ENCODE measurements at places on chromosomes 2 and 18.
A peak's percentile ranks its signal among the peaks of the same experiment; 100 is the strongest.

DNA sequence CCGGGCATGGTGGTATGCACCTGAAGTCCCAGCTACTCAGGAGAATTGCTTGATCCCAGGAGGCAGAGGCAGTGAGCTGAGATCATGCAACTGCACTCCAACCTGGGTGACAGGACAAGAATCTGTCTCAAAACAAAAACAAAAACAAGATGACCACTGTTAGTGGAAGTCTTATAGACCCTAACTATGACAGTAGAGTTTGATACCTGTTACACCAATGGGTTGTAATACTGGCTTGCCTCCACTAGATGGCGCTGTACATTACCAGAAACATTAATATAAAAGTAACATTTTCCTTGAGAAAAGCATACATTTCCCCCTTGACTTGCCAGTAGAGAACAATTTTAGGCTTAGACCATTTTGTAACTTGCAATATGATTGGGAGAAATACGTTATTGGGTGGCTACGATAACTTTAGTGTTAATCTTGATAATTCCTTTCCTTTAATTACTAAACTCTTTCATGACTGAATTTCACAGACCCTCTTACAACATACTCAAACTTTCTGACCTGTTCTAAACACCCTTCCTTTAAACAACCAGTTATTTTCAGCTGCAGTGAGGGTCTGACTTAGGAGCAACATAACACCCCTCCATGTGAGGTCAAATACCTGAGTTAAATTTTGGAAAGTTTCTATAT lies 19.5 kb downstream of the SLC25A52 start:
- DNase-seq, result peak; percentile 13

- no peak for DNase-seq
Observed at GRCh38 chr2:31125918-31126695, 12.1 kb downstream of the GALNT14 start.

- DNase-seq, result no peak
Observed at GRCh38 chr2:239405071-239405470, 4.3 kb upstream of the HDAC4 start.

DNA sequence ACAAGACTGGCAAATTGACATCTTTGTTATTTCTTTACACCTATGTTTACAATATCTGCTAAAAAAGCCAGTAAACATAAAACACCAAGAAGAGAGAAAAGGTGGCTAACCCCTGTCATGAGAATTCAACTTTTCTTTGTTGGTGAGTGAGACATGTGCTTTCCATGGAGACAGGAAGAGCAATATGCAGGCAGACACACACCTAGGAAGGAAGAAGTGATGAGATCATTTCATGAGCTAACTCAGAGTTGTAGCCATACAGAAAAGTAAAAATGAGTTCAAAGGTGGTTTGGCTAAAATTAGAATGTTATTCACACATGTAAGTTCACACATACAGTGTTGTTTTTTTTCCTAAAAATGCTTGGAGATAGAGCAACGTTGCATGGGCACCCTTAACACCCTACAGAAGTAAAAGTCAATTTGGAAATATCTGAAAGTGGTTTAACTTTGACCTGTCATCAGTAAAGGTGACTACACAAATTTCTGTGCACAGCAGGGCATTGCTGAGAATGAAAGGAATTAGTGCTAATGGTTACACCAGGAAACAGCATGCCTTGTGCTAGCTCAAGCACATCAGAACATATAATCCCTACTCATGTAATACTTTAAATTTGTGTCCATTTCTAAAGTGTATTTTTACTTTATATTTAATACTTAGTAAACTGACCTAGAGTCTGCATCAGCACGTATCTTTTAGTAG lies 557.6 kb downstream of the CBLN2 start:
- DNase-seq, result no peak

- no peak for DNase-seq
Observed at GRCh38 chr2:197035002-197035401, 108.5 kb upstream of the PGAP1 start.

- DNase-seq, result no peak
Observed at GRCh38 chr2:112480530-112481049, 1.4 kb upstream of the TTL start.

DNA sequence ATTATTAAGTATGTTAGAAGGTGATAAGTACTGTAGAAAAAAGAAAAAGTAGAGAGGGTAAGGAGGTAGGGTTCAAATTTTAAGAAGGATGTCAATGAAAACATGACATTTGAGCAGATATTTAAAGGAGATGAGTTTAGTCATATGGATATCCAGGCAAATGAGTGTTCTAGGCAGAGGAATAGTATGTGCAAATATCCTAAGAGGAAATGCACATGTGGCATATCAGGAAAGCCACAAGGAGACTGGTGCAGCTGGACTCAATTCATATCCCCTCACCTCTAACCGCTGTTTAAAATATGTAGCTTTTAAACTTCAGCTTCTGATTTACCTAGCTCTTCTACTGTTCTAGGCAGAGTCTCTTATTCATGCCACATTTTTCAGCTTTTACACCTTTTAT lies 9.5 kb downstream of the AGPS start:
- DNase-seq, result no peak

DNA sequence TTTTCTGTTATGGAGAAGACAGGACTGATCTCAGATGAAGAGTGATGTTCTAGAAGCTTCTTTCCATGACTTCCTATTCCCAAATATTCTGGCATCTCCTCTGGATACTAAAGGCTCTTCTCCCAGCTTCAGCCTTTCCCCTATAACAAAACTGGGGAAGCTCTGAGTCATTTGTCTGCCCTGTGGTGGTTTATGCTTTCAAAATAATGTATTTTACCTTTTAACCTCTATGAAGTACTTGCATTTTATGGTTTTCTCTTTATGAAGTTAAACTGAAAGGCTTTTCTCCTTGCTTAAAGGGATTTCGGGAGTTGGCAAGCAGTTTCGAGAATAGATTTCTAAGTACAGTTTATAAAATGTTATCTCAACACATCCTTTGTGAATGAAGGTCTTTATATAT lies 104.4 kb downstream of the TANC1 start:
- no peak for DNase-seq

GRCh38 chr2:152395572-152395971 lies 60.6 kb downstream of the FMNL2 start:
- DNase-seq, result no peak

- no peak for DNase-seq
Observed at GRCh38 chr2:9984217-9984739, 32.8 kb downstream of the GRHL1 start.

DNA sequence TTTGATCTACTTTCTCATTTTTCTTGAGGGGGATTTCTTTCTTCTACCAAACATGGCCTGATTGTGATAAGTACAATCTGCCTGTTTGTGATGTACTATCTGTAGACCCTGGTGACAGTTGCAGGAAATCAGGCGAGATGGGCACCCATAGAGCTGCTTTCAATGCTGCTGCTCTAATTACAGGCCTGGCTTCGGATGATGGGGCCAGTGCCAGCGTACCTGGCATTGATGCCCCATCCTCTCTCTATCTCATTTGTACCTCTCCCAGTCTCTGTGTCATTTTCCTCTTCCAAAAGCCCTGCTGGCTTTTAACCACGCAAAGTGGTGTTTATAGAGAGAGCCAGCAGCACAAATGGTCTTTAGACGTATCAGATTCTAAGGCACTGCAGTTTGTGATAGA lies 69.9 kb downstream of the KCTD18 start:
- DNase-seq, result no peak

DNA sequence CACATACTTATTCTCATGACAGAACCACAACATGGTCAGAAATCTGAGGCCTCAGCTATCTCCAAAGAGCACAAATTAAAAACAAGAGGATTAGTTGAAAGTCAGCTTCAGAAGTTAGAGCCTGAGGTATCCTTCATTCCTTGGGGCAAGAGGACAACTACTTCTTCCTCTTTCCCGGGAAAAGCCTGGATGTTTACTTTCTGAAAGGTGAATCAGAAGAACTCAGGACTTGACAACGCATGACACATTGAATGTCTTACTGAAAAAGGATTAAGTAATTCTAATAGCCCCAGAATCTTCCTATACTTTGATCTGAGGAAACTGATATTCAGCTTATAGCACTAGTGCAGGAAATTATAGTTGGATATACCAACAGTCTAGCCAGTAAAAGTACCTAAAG lies 573.2 kb downstream of the METTL4 start:
- no peak for DNase-seq

DNA sequence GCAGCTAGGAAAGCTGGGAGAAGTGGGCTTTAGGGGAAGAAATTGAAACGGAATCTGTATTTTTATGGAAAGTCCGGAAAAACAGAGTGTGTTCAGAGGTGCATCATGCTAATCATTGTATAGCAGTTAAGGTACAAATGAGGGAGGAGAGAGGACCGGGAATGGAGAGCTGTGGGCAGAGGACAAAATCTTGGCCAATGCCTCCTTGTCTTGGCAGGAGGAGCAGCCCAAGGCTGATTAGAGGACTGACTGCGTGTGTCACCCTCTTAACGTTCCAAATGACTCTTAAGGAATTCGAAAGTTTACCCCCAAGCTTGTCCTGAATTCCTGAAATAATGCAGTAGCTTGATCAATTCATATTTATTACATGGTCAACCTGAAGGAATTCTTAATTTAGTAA lies 81.0 kb downstream of the ZNF236 start:
- no peak for DNase-seq

DNA sequence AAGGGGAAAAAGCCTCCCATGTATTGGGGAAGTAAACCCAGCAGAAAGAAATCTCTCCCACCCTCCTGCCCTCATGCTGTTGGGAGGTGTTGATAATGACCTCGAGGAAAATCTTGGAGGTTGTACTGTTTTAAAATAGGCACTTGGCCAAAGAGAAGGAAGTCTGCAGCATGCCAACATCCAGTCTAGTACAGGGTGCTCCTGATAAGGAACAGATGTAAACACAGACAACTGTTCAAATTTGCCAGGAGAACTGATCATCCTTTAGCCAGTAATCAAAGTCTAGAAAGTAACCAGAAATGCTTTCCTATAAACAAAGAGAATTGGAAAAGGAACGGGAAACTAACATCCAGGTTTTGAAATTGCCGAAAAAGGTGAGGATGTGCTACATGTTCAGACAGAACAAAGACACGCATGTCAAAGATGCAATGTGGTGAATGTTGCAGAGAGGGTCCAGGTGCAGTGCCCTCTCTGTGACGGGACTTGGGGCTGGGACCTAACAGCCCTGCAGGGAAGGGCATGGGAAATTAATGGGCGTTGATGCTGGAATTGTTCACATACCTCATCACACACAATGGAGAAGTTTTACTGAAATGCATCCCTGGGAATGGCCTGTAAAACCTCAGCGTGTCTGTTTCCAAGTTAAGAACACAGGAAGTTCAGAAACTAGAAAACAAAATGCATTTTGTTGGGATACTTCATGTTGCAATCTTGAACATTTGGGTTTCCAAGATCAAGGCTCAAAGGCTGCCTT lies 125.7 kb upstream of the RND3 start:
- no peak for DNase-seq

GRCh38 chr2:120509991-120510735 lies 164.2 kb downstream of the INHBB start:
- DNase-seq, result no peak

DNA sequence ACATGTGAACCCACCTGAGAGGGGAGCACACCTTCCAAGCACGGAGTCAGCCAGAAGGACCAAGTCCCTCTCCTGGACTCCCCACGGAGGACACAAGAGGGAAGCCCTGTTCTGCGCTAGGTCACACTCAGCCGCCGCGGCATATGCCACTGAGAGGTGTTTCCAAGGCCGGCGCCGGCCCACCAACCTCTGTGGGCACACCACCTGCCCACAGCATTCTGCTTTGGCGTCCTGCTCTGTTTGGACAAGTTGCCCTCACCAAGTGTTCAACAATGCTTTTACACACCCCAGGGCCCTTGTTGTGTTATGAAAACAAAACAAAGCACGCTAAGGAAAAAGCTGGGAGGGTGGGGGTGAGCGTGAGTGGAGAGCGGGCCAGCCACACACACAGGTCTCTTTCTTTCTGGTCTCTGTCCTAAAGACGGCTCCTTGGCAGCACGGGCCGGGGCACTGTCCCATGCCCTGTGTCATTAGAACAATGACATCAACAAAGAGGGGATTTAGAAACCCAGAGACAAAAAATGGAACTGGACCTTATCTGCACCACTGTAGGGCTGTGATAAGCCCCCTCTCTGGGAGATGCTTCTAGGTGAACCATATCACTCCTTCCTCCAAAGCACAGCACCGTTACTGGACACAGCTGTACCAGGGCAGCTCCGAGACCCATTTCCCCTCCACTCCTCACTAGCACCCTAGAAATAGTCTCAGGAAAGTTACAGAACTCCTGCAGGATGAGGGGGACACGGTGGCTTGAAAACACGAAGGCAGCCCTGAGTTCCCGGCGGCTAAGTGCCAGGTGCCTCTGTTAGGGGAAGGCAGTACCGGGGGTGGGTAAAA lies 17.0 kb downstream of the SMAD7 start:
- no peak for DNase-seq

- DNase-seq, result no peak
Observed at GRCh38 chr2:40228310-40228709, 223.6 kb downstream of the SLC8A1 start.

GRCh38 chr2:237091779-237092436 lies 6.2 kb downstream of the COPS8 start:
- no peak for DNase-seq

GRCh38 chr2:209761566-209761965 lies 10.1 kb upstream of the UNC80 start:
- no peak for DNase-seq

DNA sequence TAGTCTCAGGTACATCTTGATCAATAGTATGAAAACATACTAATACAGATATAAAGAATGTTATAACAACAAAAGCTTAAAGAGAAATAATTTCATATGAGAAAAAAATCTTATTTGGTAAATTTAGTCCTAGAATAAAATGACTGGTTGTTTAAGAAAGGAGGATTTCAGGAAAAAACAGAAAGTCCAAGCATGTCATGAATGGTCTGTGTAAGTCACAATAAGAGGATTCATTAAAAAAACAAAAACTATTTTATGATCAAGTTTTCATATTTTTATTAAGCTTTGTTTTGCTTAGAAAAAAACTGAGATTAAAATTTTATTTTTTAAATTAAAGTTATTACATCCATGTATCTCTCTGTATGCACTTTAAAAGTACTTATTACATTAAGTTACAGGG lies 353.9 kb upstream of the SPHKAP start:
- no peak for DNase-seq

- DNase-seq, result no peak
Observed at GRCh38 chr2:6214471-6214870, 522.3 kb downstream of the SOX11 start.

DNA sequence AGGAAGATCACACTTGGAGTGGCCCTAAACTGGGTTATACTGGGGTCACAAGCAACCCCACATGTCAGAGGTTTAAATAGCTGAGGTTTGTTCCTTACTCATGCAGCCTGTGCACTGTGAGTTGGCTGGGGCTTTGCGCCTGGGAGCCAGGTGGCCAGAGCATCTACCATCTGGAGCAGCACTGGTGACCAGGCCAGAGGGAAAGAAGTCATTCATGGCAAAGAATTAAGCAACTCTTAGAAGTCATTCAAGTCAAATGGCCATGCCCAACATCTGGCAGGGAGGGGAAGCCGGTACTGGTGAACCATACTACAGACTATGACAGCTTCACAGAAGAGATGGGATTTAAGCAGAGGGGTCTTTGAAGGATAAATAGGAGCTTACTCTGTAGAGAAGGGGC lies 90.7 kb downstream of the POLR1A start:
- no peak for DNase-seq
